Activated CD4-positive, CD25-positive, alpha-beta regulatory T cell treated with anti-CD3 and anti-CD28 coated beads, Interleukin-2, amount 50 U/mL, for 16 hours (primary cell): ENCODE measurements at places on chromosomes 1 and 21.

GRCh38 chr1:39158327-39159086 is 46.0 kb upstream of the MACF1 start:
- no peak for DNase-seq

GRCh38 chr1:245858722-245859492 is 648.2 kb downstream of the SMYD3 start:
- no peak for DNase-seq

GRCh38 chr1:106995970-106996369 is 60.5 kb upstream of the PRMT6 start:
- no peak for DNase-seq

DNA sequence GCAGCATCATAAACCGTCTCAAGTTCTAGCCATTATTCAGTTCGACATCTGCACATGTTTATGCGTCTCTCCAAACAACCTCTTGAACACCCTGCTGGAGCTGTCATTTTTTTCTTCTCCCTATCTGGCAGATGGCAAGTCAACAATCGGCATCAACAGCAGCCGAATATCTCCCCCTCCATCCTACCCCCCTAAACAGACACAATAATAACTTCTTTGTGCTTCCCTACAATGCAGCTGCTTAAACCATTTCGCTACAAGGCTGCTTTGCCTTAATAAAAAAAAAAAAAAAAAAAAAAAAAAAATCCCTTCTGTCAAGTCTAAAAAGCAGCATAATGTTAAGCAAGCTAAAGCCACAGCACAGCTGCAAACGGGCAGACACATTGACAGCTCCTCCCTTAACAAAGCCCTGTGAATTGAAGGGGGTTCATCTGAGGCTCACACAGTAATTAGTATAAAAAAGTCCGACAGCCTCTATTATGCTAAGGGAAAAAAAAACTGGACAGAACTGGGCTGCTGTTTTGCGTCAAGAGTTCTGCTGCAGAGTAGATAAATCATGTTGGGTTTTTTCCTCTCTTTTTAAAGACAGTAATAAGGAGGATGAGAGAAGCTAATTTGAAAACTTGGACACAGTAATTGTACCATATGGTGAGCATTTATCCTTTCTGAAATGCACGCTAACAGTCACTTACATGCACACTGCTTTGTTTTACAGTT is 136.4 kb downstream of the AKT3 start:
- no peak for DNase-seq

GRCh38 chr1:217535601-217536377 is 95.1 kb downstream of the GPATCH2 start:
- no peak for DNase-seq

DNA sequence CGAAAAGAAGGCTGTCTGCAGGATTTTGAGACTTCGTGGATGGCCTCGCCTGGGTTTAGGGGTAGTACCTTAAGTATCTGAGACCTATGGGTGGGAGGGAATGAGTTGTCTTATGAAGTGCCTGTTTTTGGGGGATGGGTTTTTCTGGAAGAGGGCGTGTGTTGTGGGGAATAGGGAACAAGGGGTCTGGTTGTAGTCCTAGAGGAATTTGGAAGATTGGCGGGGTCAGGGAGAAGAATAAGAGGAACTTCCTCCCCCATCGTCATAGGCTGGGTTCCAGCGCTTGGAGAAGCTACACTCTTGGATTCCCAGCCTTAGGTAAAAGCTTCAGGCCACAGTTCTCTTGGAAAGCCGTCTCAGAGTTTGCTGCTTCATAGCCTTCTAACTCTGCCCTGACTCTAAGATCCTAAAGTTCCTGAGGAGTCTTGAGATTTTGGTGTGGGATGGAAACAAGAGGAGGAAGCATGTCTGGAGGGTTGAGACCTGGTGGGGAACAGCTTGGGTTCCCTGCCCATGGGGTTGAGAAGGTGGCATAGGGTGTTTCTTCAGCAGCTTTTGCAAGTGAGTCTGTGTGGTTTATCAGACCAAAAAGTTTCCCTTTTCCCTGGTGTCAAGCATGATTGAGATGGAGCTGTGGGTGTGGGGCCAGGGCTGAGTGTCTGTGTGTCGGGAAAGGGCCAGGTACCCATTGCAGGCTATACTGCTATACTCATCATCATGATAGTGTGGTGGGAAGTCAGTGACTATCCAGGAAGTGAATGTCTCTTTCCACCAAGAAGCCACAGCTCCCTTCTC is 1.8 kb downstream of the VANGL2 start:
- DNase-seq = no peak

DNA sequence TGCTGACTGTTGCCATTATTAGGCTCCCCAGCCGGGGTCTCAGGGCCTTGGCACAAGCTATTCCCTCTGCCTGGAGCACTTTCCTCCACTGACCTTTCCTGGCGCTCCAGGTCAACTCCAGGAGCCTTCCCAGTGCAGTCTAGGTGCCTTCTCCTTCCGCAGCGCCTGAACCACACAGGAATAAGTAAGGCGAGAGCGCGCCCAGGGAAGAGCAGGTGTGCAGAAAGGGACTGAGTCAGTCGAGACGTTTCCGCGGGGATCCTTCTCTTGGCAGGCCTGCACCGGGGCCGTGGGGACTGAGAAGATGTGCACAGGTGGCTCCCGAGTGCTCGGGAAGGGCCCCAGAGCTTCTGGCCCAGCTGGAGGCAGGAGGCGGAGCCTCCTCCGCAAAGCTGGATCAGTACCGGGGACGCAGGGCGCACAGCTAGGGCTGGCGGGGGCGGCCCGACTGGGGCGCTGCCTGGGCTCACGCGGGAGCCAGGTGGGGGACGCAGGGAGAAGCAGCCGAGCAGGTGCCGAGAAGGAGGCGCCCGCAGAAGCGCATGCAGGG is 765 bp upstream of the BMP8A start:
- no peak for DNase-seq

DNA sequence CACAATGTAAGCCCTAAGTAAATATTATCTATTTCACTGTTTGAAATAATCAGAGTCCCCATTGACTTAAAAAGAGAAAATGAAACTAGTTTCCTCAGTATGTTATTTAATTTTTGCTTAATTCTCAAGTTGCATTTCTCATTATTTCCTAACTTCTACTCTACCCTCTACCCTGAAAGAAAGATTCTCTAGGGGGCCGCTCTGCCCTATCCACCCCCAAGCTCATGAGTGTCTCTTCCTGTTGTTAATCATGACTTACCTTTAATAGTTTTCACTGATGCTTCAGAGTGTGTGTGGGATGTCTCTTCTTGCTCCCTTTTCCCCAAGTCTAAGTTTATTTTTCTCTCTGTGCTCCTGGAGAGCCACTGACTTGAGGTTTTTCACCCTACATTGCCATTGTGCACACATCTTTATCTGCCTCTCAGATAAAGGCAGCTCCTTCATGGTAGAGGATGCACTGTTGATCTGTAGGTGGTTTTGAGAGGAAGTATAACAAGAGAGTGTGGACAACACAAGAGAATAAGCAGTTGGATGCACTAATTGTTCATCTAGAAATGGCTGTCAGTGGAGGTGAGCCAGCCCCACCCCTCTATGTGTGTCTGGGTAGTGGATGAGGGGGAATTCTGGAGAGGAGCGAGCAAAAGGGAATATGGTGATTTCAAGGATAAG is 261.7 kb downstream of the CHRM3 start:
- DNase-seq = no peak

DNA sequence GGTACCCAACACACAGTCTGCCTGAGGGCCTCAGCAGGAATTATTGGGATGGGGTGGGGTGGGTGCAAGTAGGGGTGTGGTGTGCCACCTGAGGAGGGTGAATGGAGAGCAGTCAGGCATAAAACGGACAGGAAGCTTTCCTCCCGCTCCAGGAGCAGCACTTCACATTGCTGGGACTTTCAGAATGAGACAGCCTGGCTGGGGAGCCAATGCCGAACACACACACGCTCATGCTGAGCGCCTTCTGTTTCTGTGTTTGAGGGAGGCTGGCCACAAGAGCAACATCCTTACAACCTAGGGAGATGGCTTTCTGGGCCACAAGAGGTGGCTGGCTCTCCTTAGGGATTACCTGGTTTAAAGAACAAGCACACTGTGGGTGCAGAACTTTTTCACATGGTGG is 98.0 kb downstream of the LAMC2 start:
- no peak for DNase-seq

DNA sequence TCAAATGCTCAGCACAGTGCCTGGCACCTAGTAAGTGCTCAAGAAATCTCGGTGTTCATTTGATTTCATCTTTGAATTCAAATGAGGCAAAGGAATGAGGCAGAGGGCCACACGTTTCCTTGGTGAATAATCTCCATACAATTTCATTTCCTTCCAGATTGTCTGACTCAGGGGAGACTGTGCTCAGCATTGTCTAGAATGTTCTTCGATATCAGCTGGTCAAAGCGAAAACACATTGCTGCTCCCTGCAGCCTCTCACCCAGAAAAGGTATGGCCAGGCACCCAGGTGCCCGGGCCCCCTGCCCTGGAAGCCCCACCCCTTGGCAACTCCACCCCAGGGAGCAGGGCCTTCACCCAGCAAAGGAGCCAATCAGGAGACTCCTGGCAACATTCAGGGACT is 55.8 kb downstream of the FBXO2 start:
- DNase-seq = no peak

GRCh38 chr1:72006092-72006491 is 276.2 kb downstream of the NEGR1 start:
- DNase-seq = no peak

GRCh38 chr21:28781602-28782276 is 210.9 kb downstream of the LTN1 start:
- no peak for DNase-seq

- DNase-seq = no peak
These were observed 641.0 kb downstream of the PLPP3 start for GRCh38 chr1:55938376-55938850.

GRCh38 chr1:50452700-50453099 is 29.5 kb upstream of the DMRTA2 start:
- no peak for DNase-seq

- no peak for DNase-seq
These were observed 35.8 kb downstream of the IER5 start for GRCh38 chr1:181124291-181124751.

- DNase-seq = no peak
These were observed 64.0 kb upstream of the KCNK2 start for GRCh38 chr1:215018555-215018954.

DNA sequence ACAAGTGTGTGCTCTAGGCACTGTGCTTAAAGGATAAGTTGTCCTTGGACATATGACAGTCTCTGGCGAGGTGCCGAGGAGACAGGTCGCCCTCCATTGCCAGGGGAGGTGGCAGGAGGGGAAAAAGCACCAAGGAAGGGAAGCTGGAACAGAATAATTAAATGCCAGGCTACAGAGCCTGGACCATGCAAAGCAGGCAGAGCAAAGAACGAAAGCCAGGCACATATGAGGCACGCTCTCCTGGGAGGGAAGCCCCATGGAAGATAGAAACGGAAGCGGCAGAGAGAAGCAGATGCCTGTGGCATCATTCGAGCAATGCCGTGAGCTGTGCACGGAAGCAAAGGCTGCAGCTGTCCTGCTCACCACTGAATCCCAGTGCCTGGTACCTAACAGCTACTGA is 91.2 kb downstream of the JAK1 start:
- no peak for DNase-seq

GRCh38 chr1:88421997-88422396 is 262.1 kb upstream of the PKN2 start:
- no peak for DNase-seq

GRCh38 chr1:51729824-51730301 is 113.0 kb downstream of the OSBPL9 start:
- DNase-seq = no peak

GRCh38 chr1:10738061-10739058 is 58.1 kb downstream of the CASZ1 start:
- no peak for DNase-seq

DNA sequence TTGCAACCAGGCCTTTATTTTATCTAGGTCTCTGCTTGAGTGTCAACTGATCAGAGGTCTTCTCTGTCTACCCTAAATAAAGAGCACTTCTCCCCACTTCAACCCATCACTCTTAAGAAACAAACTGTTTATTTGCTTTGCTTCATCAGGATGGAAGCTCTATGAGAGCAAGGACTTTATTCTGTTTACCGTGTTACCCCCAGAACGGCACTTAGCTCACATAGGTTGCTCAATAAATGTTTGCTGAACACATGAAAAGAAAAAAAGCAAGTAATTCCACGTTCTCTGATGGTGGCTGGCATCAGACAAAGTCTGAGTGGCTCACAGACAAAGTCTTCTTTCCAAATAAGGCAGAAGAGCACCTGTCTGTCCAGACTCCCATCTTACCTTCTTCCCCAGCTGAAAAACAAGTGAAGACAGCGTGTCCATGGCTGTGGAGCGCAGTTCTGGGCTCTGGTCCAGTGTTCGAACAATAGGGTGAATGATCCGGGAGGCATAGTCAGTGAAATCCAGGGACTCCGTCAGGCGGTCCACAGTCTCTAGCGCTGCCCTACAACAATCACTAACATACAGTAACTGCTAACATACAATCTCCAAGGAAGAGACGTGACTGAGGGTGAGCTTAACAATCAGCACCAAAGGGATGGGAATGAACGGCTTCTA is 22.9 kb downstream of the ANGPTL7 start:
- DNase-seq = no peak

DNA sequence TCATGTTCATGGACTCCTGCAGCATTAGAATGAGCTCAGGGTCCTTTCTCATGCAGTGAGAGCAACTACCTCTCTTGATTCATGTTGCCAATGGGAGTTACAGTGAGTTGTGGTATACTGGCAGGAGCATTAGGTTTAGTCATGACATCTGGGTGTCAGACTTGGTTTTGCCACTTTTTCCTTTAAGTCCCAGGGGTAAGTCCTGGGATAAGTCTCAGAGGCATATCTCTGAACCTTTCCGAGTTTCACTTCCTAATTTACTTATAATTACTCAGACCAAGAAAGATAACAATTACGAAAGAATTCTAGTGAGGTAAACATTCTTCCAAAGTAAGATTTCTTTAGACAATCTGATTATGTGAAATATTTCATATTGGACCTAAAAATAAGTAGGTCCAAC is 606.0 kb downstream of the SMYD3 start:
- DNase-seq = no peak

DNA sequence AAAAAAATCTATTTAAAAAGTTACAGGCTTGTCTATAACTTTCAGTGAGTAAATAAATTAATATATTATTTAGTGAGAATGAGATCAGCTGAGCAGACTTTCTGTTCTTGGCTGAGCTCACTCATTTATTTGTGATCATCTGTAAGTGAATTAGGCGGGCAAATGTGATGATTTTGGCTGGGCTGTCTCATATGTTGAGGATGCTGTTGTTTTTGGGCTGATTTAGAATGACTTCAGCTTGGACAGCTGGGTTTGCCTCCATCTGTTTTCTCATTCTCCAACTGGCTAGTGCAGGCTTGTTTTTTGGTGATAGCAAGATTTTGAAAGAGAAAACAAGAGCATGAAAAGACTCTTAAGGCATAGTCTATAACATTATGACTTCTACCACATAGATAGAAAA is 475.8 kb upstream of the OLFM3 start:
- no peak for DNase-seq
